ENCODE measurements at places on chromosomes 4 and X.
A peak's percentile ranks its signal among the peaks of the same experiment; 100 is the strongest.

DNA sequence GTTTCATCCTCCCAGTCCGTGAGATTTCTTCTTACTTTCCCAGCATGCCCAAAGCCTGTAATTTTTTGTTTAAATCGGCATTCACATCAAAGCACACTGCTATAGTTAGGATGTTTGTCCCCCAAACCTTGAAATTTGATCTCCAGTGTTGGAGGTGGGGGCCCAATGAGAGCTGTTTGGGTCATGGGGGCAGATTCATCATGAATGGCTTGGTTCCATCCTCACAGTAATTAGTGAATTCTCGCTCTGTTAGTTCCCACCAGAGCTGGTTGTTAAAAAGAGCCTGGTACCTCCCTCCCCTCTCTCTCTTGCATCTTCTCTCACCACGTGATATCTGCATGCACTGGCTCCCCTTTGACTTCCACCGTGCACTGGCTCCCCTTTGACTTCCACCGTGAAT is 40.5 kb upstream of the PGRMC2 start:
- DNase-seq, result no peak

- DNase-seq, result no peak
Observed at GRCh38 chrX:23633834-23634580, 33.3 kb upstream of the PRDX4 start.

DNA sequence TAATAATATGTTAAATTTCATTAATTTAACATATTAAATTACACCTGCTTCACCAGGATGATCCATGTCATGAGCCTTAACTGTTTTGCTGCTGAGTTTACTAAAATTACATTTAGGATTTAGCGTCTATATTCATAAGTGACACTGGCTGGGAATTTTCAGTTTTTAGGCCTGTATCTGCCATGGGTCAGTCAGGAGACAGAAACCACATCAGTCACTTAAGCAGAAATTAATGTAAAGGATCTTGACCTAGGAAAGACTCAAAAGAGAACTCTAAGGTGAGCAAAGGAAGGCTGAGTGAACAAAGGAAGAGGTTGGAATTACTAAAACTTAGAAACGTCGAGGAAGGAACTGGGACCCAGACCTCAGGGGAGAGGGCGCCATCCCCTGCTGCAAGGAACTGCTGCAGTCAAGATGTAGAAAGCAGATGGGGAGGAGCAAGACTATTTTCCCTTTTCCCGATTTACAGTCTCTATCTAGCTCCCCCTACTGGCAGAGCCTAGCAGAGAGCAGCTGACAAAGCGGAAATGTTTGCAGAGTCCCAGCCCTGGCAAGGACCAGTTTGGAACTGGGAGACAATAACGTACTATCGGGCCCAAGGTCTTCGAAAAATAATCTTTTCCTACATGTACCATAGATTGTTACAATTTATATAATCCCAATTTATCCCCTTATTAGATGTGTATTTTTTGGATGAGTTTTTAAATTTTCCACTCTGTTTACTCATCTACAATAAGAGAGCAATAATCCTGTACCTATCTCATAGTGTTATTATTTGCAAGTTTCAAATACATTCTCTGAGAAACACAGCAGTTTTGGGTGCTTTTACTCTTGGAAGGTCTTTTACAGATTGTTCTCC is 22.6 kb upstream of the RBBP7 start:
- DNase-seq, result peak; percentile 40

GRCh38 chr4:168920441-168921065 is 89.5 kb downstream of the CBR4 start:
- no peak for DNase-seq

DNA sequence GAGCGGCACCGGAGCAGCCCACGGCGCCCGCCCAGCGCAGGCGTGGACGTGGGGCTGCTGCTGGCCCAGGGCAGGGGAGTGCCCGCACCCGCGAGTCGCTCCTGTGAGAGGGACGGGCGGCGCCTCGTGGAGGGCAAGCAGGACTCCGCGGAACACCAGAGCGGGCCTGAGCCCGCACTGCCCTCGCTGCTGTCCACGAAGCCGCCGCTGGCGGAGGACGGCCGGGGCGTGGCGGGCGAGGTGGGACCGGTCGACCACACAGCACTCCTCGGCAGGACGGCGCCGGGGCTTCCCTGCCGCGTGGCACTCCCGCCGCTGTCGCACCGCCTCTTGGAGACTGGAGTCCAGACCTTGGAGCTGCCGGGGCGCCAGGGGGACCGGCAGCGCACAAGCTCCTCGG is 29.0 kb downstream of the FAM53A start:
- DNase-seq, result no peak

GRCh38 chr4:75484190-75484589 is 30.0 kb downstream of the RCHY1 start:
- no peak for DNase-seq

- DNase-seq, result no peak
Observed at GRCh38 chr4:111813555-111814140, 331.6 kb upstream of the FAM241A start.

DNA sequence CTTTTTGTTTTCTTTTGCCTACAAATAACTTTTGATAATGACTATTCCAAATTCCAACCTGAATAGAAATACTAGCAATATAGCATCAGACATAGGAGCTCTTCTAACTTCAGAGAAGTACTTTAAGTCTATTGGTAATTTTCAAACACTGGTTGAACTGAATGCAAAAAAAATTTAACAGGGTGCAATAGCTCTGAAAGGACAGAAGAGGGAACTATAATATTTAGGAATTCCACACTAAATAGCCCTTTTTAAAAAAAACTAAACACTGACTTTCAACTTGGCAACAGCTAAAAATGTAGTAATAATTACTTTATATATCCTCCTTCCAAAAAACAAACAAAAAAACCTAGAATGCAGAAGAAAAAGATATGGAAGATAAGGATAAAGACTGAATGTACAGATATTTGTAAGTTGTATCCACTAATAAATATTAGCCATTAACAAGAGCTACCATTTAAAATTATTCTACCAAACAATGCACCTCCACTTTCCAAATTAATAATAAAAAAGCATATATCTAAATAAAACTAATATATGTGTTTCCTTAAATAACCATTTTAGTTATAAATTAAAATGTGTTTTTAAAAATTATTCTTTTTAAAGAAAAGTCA is 81.4 kb downstream of the FBXW7 start:
- DNase-seq, result no peak

GRCh38 chr4:147865926-147866325 is 134.0 kb downstream of the ARHGAP10 start:
- DNase-seq, result no peak

DNA sequence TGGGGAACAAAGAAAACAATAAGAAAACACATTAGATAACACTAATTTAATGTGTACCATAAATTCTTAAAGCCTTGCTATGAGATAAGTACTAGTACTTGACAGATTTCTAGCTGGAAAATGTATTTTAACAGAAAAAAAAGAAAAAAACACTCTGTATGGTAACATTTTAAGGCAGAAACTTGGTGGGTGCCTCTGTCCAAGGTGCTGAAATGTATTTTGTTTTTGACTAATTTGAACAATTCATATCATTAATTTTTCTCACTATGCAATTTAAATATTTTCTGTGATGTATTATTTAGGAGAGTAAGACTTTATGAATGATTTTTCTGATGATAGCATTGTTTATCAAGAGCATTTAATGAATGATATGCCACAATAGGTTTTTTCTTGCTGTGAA is 107.5 kb downstream of the GABRG1 start:
- no peak for DNase-seq
